Fibroblast of skin of scalp (primary cell): ENCODE measurements at places on chromosomes 7 and 10.
A peak's percentile ranks its signal among the peaks of the same experiment; 100 is the strongest.

- DNase-seq: no peak
Observed at GRCh38 chr7:66323114-66323796, 118.1 kb downstream of the TPST1 start.

- no peak for DNase-seq
Observed at GRCh38 chr7:100147278-100147677, 1.4 kb upstream of the LAMTOR4 start.

- DNase-seq: no peak
Observed at GRCh38 chr7:25597946-25598345, 369.7 kb upstream of the NPVF start.

- DNase-seq: no peak
Observed at GRCh38 chr7:111750878-111751277, 188.6 kb upstream of the IMMP2L start.

DNA sequence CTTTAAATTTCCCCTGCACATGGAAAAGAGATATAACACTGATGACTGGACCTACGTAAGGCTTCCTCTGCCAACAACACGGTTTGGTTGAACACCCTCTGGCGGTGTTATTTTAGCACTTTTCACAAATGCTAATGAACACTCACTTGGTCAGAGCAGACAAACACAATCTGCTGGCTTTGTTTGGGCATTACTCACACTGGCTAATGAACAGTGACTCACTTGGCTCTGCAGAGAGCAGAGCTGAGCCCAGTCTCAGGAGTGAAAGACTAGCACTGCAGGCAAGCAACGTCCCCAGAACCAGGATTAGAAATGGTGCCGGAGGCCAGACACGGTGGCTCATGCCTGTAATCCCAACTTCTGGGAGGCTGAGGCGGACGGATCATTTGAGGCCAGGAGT is 430.8 kb downstream of the PLXNA4 start:
- peak; percentile 83 for DNase-seq

DNA sequence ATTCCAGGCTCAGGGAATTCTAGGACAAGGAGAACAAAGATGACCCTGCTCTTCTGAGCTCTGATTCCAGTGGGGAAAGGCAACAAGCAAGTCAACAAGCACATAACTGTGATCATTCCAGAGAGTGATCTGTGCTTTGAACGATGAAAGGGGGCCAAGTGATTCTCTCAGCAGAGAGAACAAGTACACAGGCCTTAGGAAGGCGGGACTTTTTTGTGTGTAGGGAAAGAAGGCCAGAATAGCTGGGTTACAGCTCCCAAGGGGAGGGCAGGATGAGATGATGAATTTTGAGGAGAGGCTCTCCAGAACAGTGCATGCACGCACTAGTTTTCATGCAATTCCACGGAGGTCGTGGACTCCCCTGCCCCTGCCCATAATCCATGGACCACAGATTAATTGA is 565.2 kb downstream of the SDK1 start:
- no peak for DNase-seq

DNA sequence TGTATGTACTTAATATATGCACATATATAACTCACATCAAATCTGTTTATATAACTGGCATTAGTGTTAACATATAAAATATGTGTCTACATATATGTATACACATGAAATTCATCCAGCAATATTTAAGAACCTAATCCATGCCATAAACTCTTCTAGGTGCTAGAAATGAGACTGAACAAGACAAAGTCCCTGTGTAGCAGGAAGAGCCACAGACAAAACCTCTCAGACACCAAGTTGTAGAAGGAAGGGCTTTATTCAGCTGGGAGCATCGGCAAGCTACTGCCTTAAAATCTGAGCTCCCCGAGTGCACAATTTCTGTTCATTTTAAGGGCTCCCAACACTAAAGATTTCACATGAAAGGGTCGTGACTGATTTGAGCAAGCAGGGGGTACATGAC is 52.5 kb downstream of the CRPPA start:
- no peak for DNase-seq

DNA sequence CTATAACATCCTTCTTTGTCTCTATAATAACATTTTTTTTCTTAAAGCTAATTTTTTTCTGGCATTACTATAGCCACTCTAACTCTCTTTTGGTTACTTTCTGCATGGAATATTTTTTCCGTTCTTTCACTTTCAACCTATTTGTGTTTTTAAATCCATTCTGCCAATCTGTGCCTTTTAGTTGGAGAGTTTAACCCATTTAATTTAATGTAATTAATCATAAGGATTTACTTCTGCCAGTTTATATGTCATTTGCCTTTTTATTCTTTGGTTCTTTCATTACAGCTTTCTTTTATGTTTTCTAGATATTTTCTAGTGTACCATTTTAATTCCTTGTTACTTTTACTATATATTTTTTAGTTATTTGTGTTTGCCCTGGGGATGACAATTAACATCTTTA is 78.6 kb downstream of the TMEM270 start:
- DNase-seq: no peak

DNA sequence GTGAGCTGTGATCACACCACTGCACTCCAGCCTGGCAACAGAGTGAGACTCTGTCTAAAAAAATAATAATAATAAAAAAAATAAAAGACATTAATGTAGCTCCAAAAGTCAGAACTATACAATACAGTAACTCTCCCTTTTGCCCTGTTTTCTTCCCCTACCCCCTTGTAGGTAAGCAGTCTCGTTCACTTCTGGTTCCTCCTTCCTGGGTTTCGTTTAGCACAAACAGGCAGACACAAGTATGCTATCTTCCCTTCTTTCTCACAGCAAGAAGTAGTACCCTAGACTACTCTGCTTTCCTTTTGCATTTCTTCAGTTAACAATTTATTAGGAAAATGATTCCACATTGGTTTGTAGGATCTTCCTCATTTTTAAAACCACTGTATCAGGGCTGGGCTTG is 33.1 kb downstream of the PDSS1 start:
- no peak for DNase-seq

- no peak for DNase-seq
Observed at GRCh38 chr10:19640566-19641263, 175.5 kb upstream of the PLXDC2 start.

DNA sequence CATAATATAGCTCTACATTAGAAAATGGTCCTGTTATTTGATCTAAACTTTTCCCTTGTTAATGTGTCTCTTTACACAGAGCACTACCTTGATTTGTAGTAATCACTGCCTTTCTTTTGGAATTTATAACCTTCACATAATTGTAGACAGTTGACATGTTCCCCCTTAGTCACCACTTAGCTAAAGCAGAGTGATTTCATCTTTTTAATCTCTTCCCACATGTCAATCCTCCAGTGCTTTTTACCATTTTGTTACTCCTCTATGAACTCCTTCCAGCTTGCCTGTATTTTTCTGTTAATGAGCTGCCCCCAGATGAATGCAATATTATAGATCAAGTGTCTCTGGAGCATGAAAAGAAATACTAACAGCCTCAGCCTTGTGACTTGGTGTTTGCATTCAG is 2.6 kb upstream of the PPP1R3A start:
- DNase-seq: no peak
